ENCODE measurements at places on chromosomes 6 and 20.

- no peak for DNase-seq
These were observed 72.9 kb upstream of the GLP1R start for GRCh38 chr6:38975621-38976049.

GRCh38 chr6:89371849-89372505 lies 19.5 kb upstream of the UBE2J1 start:
- DNase-seq: peak; percentile 68

GRCh38 chr6:156854466-156855161 lies 77.4 kb downstream of the ARID1B start:
- no peak for DNase-seq

GRCh38 chr20:57605045-57605444 lies 15.2 kb downstream of the ZBP1 start:
- no peak for DNase-seq

DNA sequence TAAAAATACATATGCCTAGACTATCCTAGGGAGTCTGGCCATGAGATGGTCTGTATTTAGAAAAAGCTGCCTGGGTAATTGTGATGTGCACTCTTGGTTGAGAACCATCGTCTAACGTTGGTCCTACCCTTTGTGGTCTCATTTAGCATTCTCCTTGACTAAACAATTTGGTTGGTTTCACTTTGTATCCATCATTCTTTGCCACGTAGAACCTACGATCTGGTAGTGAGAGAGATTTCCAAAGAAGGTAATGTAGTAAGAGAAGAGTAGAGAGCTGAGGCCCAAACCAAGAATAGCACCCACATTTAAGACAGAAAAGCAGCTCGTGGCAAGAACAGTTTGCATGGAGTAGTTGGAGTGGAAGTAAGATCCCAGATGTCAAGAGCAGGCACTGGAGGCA lies 219.8 kb downstream of the TMEM200A start:
- no peak for DNase-seq

GRCh38 chr6:136600818-136601217 lies 50.6 kb upstream of the MAP7 start:
- no peak for DNase-seq

DNA sequence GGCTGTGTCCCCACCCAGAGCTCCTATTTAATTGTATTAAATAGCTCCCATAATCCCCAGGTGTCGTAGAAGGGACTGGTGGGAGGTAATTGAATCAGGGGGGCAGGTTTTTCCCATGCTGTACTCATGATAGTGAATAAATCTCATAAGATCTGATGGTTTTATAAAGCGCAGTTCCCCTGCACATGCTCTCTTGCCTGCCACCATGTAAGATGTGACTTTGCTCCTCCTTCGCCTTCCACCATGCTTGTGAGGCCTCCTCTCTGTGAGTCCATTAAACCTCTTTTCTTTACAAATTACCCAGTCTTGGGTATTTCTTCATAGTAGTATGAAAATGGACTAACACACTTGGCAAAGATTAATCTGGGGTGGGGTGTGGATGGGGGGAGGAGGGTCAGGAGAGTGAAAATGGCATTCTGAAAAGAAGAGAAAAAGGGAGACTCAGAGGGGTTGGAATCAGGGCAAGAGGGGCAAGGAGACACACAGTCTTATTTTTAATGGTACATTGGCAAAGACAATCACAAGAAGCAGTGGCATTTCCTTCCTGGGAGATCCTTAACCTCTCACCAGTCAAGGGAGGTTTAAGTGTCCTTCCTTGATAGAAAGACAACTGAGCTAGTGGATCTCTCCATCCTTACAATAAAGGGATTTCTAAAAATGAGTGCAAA lies 37.5 kb upstream of the NOX3 start:
- DNase-seq: no peak

DNA sequence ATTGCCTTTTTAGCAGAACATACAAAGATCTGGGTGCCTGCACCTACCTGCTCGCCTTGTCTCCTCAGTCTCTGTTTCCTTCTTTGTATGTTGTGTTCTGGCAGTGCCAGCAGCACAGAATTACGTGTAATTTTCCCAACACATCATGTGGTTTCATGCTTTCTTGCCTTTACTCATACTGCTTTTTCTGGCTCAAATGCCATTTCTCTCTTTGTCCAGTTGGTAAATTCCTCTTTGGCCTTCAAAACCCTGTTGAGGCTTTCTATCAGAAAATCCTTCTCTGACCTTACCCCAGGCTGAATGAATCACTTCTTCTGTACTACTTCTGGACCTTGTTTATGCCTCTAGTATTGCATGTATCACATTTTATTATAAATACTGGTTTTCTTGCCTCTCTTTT lies 31.8 kb downstream of the L3MBTL3 start:
- no peak for DNase-seq

DNA sequence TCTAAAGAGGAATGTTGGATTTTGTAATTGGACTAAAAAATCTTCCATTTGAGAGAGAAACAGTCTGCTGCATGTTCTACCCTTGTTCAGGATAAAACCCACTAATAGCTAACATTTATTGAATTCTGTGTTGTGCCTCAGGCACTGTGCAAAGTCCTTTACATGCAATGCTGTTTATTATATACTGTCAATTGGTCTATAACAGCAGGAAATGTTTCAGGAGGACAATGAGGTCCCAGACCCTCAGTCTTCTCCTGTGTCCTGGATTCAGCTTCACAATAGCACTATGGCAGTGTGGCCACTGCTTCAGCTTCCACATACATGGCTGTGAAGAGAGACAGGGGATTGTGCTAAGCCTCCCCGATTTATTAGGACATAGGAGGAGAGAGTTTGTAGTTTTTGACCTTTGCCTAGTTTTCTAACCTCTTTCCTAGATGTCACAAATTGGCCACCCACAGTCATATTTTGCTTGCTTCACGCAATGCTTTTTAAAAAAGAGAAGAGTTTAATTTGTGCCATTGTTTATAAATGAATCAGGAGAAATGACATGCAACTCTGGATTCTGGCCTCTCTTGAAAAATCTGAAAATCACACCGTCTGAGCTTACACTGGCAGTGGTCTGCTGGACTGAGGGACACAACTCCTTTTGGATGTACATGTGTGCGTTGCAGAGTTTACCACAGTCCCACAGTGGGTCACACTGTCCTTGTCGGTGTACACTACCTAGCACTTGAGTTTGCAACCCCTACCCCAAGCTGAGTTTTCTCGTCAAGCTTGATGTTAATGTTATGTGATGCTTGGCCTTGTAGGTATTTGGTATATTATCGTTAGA lies 11.3 kb downstream of the PTPN1 start:
- no peak for DNase-seq

GRCh38 chr6:74971633-74972032 lies 234.2 kb downstream of the COL12A1 start:
- no peak for DNase-seq

DNA sequence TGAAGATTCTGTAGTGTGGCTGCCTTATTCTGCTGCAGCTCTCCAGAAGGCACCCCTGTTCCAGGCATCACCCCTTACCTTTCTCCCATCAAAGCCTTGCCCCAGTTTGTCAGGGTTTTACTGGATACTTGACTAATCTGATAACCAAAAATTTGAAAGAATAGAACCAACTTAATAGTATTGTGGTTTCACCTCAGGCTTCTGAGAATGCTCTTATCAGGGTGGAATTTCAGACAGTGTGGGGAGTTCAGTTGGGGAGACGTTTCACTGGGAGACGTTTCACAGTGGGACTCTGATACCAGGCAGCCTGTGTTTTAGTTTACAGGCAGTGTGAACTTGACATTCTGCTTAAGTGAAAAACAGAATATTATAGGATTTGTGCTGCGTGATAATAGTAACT lies 50.5 kb downstream of the SCAND1 start:
- DNase-seq: no peak

- no peak for DNase-seq
These were observed 57.6 kb upstream of the FOXP4 start for GRCh38 chr6:41488433-41489119.

- no peak for DNase-seq
These were observed 74.5 kb downstream of the ALDH8A1 start for GRCh38 chr6:134875367-134875766.

- DNase-seq: no peak
These were observed 2.5 kb downstream of the TNFRSF6B start for GRCh38 chr20:63698739-63699465.

- no peak for DNase-seq
These were observed 219.2 kb downstream of the KHDC1L start for GRCh38 chr6:73006146-73006545.

GRCh38 chr6:14333556-14334305 lies 216.2 kb downstream of the CD83 start:
- no peak for DNase-seq

DNA sequence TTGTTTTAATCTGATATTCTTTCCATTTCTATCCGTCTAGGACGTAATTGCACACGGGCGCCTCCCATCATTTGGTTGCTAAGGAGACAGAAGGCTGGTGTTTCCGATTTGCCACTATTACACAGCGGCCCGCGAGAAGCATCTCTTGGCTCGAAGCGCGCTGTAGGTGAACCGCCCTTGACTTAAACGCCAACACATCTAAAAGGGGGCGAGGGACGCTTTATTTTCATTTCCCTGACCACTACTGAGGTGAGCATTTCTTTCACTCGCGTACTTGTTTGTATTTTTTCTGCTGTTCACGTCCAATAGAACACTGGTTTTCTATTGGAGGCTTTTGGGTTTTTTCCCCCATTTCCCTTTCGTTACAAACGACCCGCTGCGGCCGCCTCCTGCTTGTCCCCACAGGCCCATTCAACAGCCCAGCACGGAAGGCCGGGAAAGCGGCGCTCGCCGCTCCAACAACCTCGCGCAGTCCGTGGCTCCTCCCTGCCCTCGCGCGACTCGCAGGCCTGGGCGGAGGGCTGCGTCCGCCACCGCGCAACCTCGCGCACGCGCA lies 505 bp upstream of the WRNIP1 start:
- peak; percentile 63 for DNase-seq

DNA sequence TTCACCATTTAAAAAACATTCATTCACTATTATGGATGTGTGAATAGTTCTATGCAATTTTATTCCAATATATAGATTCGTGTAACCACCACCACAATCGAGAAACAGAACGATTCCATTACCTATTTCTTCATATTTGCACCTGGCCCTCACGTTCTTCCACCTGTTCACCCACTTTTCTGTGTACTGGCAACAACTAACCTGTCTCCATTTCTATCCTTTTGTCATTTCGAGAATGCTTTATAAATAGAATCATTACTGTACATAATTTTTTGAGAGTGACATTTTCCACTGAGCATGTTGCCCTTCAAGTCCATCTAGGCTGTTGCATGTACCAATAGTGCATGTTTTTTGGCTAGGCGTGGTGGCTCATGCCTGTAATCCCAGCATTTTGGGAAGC lies 23.2 kb upstream of the STX11 start:
- DNase-seq: no peak

- DNase-seq: no peak
These were observed 127.2 kb upstream of the TCF21 start for GRCh38 chr6:133761706-133762105.

- no peak for DNase-seq
These were observed 44.0 kb downstream of the SIRPA start for GRCh38 chr20:1939270-1939595.

DNA sequence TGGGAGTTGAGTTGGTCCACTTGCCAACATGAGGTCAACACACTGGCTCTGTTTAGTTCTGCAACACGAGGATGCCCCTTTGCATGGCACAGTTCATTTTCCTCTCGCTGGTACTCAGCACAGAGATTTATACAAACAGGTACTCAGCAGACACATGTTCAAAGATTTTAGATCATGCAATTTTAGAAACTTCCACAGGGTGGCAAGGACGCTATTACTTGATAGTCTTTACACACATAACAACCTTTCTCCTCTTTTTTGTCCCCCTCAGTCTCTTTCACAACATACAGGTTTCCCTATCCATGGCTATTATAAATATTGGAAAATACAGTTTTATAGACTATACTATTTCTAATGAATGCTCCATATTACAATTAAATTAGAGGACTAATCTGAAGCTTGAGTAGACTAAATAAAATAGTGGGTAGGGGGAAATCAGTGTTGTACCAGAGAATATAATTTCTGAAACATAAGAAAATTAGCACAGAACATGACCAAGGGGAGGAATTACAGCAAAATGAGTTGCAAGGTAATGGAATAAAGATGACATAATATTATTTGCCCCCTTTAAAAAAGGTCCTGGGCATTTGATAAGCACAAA lies 331.8 kb upstream of the BTBD3 start:
- DNase-seq: no peak

GRCh38 chr6:136439514-136440190 lies 110.6 kb downstream of the MAP7 start:
- DNase-seq: no peak

GRCh38 chr6:75170691-75171560 lies 34.9 kb downstream of the COL12A1 start:
- DNase-seq: no peak

- no peak for DNase-seq
These were observed 130.1 kb downstream of the NFATC2 start for GRCh38 chr20:51412333-51412871.

- DNase-seq: peak; percentile 42
These were observed 24.0 kb upstream of the SERINC1 start for GRCh38 chr6:122495612-122496011.

DNA sequence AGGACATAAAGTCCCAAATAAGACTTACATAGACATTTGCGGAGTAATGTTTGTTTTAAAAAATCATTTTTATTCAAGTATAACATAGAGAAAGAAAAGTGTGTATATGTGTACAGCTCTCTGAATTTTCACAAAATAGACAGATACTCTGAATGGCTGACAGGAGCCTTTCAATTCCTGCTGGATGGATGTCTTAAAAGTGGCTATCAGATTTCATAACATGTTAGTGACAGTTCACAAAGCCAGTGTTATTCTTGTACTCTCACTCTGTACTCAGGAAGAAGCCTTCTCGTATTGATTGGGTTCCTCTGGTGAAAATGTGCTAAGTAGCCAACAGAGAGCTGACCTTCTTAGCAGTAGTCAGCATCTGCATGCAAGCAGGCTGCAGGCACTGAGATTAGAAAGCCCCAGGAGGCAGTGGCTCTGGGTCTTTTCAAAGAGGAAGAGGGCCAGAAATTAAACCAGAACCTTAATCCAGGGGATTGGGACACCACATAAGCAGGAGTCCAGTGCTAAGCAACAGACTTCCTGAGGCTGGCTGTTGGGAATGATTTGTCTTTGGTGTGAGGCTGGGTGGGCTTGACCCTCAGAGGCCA lies 19.7 kb downstream of the SLC17A4 start:
- no peak for DNase-seq

DNA sequence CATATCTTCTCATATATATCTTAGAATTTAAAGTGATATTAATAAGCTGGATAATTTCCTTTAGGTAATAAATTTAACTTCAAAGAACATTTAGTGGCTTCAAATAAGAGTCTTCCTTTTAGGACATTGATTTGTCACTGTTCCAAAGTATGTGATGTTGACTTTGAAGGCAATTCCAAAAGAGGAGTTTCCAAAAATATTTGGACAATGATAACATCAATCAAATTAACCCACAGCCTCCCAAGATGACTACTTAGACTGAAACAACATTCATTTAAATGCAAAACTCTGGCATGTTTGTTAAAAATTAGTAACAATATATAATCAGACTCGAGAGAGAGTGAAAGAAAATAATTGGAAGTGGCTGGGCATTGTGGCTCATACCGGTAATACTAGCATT lies 211.1 kb downstream of the OGFRL1 start:
- no peak for DNase-seq

GRCh38 chr6:111997078-111997852 lies 56.6 kb upstream of the CCN6 start:
- peak; percentile 83 for DNase-seq
